Myocyte (in vitro differentiated cells): ENCODE measurements at places on chromosomes 1 and 21.

GRCh38 chr21:26844258-26845065 is 747 bp downstream of the ADAMTS1 start:
- DNase-seq = peak; percentile 69

- peak; percentile 91 for DNase-seq
Observed at GRCh38 chr1:17233675-17234320, 15.1 kb upstream of the PADI3 start.

- DNase-seq = no peak
Observed at GRCh38 chr1:54980046-54980527, 341 bp upstream of the TMEM61 start.

DNA sequence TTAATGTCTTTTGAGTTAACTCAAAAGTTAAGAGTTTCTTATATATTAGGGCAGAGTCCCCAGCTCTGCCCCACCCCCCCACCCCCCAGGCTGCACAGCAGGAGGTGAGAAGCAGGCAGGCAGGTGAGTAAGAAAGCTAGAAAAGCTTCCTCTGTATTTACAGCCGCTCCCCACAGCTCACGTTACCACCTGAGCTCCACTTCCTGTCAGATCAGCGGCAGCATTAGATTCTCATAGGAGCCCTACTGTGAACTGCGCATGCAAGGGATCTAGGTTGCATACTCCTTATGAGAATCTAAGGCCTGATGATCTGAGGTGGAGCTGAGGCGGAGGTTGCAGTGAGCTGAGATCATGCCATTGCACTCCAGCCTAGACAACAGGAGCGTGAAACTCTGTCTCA is 81.9 kb downstream of the SIM2 start:
- no peak for DNase-seq

- no peak for DNase-seq
Observed at GRCh38 chr1:244350027-244350426, 101.7 kb downstream of the ADSS2 start.

GRCh38 chr1:194295685-194296084 is 1109.3 kb upstream of the B3GALT2 start:
- peak; percentile 38 for DNase-seq

- DNase-seq = no peak
Observed at GRCh38 chr1:87150143-87150542, 178.5 kb upstream of the LMO4 start.

DNA sequence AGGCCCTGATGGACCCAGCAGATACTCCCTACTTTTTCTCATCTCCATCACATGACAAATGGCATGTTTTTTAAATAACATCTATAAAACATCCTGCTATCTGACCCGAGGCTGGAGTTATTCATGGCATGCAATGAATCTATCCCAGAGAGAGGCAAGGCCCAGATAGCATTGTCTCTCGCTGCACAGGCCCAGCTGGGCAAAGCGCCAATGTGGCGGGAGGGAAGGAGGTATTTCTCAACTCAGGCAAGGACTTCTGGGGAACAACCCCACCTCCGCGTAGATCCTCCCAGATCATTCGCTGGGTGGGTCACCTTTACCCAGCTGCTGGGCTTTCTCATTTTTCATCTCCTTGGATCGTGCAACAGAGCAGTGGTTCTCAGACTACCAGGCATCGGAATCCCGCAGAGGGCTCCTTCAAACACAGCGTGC is 59.8 kb downstream of the ERG start:
- DNase-seq = peak; percentile 75

DNA sequence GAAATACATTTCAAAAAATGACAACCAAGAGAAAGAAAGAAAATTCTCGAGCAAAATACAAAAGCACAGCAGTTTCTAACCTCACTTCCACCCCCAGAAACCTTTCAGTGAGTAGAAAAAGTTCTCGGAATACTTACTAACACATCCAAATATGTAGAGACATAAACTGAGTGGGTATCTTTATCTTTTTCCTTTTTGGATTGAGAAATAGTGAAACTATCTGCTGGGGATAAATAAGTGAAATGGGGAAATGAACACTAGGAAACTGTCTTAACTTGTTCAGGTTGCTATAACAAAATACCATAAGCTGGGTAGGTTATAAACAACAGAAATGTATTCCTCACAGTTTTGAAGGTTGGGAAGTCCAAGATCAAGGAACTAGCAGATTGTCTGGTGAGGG is 72.0 kb downstream of the VCAM1 start:
- DNase-seq = no peak

DNA sequence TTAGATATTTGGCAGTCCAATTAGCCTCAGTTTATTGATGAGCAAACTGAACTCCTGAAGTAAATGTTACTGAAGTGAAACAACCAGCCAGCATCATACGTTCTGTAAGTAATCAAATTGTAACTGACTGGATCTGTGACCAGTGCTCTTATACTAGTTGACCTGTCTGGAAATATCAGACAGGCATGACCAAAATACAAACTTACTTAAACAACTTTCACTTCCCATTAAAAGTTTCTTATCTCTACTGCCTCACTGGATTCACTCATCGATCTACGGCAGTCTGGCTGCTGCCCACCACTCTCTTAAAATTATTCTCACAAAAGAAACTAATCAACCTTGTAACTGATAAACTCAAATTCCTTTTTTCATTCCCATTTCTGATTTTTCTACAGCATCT is 56.4 kb downstream of the WDR3 start:
- no peak for DNase-seq
